ENCODE measurements at places on chromosomes 12 and 14. TPM values are rescaled to one million over a fixed set of nuclear protein-coding genes. Genes with fewer than 3 reads are reported as not detected.

MGP gene
- polyA plus RNA-seq: not detected

C14orf132 gene
- 0.04 TPM for polyA plus RNA-seq

NEUROD4 gene
- not detected for polyA plus RNA-seq

SCNN1A gene
- polyA plus RNA-seq: not detected

INHBC gene
- polyA plus RNA-seq: not detected

FOXN4 gene
- polyA plus RNA-seq: not detected

NPFF gene
- polyA plus RNA-seq: not detected

OTOGL gene
- polyA plus RNA-seq: not detected

BATF gene
- polyA plus RNA-seq: 21.9 TPM

GDF3 gene
- not detected for polyA plus RNA-seq

RNASE7 gene
- polyA plus RNA-seq: not detected

Measured in IgD-negative memory B cell (primary cell).